ENCODE measurements at places on chromosomes 2 and 18. TPM values are rescaled to one million over a fixed set of nuclear protein-coding genes. Genes with fewer than 3 reads are reported as not detected.

GRCh38 chr18:26480897-26481795 lies 67.2 kb downstream of the KCTD1 start:
- DNase-seq = peak; percentile 73
- no peaks in the 10 kb centered on the region for H3K27me3 ChIP-seq
- no peak overlapping the region for H3K4me3 ChIP-seq
- H3K27ac ChIP-seq = peak overlapping the region; percentile 82
- peaks cover 3% of the 10 kb centered on the region for H3K4me1 ChIP-seq

- no peak for DNase-seq
- H3K4me3 ChIP-seq = no peak overlapping the region
- H3K4me1 ChIP-seq = no peaks in the 10 kb centered on the region
- H3K27ac ChIP-seq = no peak overlapping the region
Measured at GRCh38 chr2:31318361-31319336, 84.7 kb downstream of the EHD3 start.

- no peak overlapping the region for H3K4me3 ChIP-seq
- H3K4me1 ChIP-seq = no peaks in the 10 kb centered on the region
Measured at GRCh38 chr2:195810340-195811098, 153.5 kb downstream of the SLC39A10 start.

DNA sequence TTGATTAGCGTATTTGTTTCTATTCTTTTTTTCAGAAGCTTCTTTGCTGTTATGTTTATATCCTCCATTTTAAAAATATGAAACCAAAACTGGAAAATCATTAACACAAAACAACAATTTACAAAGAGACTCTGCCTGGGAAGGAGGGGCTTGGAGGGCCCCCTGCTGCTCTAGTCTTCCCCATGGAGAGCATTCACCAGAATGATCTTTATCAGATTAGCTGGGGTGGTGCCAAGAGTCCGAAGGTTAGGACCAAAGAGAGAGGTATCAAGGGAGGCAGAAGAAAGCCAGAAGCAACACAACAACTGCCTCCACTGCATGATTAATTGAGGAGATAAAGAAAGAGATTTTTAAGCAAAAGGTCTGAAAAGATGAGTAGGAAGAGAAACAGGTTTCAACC lies 218.6 kb downstream of the IRS1 start:
- DNase-seq = no peak
- H3K27ac ChIP-seq = no peak overlapping the region
- no peaks in the 10 kb centered on the region for H3K36me3 ChIP-seq
- no peak overlapping the region for H3K4me3 ChIP-seq

- DNase-seq = no peak
- no peaks in the 10 kb centered on the region for H3K36me3 ChIP-seq
- H3K27me3 ChIP-seq = no peaks in the 10 kb centered on the region
- no peak overlapping the region for H3K4me3 ChIP-seq
- H3K27ac ChIP-seq = no peak overlapping the region
Measured at GRCh38 chr2:205934443-205934842, 151.5 kb downstream of the INO80D start.

DNA sequence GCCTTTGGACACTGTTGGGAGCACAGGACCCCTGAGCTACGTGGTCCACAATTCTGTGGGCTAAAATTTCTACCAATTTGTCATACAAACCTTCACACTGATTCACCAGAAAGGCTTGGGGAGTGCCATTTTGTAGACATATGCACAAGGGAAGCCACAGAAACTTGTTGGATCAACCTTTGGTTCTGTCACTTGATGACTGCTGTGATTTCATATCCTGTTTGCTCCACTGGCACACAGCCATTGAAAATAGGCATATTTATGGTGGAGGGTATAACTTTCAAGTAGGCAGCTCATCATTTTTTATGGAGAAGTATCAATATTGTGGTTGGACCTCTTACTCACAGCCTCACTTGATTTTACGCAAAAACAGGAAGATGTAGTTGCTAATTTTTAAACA lies 10.5 kb downstream of the NAPG start:
- DNase-seq = no peak
- no peak overlapping the region for H3K27ac ChIP-seq
- peaks cover 8% of the 10 kb centered on the region for H3K36me3 ChIP-seq
- no peak overlapping the region for H3K4me3 ChIP-seq
- H3K27me3 ChIP-seq = no peaks in the 10 kb centered on the region

- no peaks in the 10 kb centered on the region for H3K36me3 ChIP-seq
- no peak overlapping the region for H3K27ac ChIP-seq
- H3K4me3 ChIP-seq = no peak overlapping the region
- DNase-seq = no peak
Measured at GRCh38 chr2:138670734-138671133, 109.5 kb downstream of the NXPH2 start.

Gene DPP10
- 0.67 TPM for polyA plus RNA-seq

Gene CNDP1
- 2.9 TPM for polyA plus RNA-seq

Gene HNMT
- 69.2 TPM for polyA plus RNA-seq
